ENCODE measurements at places on chromosomes 3 and 15. TPM values are rescaled to one million over a fixed set of nuclear protein-coding genes. Genes with fewer than 3 reads are reported as not detected.

The GOLGA6L9 gene
- total RNA-seq, result 6.1 TPM

The DCBLD2 gene
- total RNA-seq, result 31.1 TPM

The CX3CR1 gene
- total RNA-seq, result 42.1 TPM

The SLC24A5 gene
- 2.3 TPM for total RNA-seq

The CXCR6 gene
- 0.30 TPM for total RNA-seq

The ITIH3 gene
- total RNA-seq, result 2.0 TPM

The PCSK6 gene
- total RNA-seq, result 14.3 TPM

The RMDN3 gene
- total RNA-seq, result 18.1 TPM

- no peak overlapping the region for H3K4me3 ChIP-seq
- DNase-seq, result no peak
- H3K27ac ChIP-seq, result no peak overlapping the region
- H3K36me3 ChIP-seq, result no peaks in the 10 kb centered on the region
- H3K27me3 ChIP-seq, result no peaks in the 10 kb centered on the region
These were observed 20.3 kb upstream of the LPP start for GRCh38 chr3:188133646-188134045.

GRCh38 chr3:41726891-41727290 is 235.0 kb downstream of the ULK4 start:
- DNase-seq, result no peak
- H3K27me3 ChIP-seq, result no peaks in the 10 kb centered on the region
- no peaks in the 10 kb centered on the region for H3K4me1 ChIP-seq
- no peak overlapping the region for H3K4me3 ChIP-seq
- H3K36me3 ChIP-seq, result no peaks in the 10 kb centered on the region

DNA sequence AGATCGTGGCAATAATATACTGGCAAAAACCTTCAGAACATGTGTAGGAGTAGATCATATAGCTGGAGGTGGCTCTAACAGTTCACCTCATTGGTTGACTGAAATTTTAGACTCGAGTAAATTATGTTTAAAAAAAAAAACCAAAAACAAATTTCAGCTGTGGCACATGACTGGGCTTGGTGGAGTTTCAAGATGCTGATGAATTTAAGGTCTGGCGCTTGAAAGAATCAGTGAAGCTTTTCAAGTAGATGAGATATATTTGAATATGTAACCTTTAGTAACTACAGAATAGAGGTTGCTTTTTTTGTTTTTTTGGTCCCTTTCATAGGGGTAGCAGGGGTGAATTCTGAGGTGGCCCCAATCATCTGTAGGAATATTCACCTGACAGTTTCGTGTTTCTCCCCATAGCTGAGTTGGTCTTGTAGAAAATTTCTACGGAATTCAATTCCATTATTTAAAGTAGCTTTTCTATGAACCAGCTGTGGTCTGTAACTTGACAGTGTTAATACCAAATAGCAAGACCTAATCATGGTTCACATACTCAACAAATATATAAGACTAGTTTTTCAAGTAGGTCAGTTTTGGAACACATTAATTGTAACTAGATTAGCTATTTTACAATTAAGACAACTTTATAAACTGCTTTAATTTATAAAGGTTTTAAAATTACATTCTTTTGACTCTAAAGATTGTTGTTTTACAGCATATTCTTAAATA is 65.6 kb downstream of the MAP4 start:
- H3K4me3 ChIP-seq, result no peak overlapping the region
- no peaks in the 10 kb centered on the region for H3K36me3 ChIP-seq
- no peak for DNase-seq
- no peaks in the 10 kb centered on the region for H3K4me1 ChIP-seq

DNA sequence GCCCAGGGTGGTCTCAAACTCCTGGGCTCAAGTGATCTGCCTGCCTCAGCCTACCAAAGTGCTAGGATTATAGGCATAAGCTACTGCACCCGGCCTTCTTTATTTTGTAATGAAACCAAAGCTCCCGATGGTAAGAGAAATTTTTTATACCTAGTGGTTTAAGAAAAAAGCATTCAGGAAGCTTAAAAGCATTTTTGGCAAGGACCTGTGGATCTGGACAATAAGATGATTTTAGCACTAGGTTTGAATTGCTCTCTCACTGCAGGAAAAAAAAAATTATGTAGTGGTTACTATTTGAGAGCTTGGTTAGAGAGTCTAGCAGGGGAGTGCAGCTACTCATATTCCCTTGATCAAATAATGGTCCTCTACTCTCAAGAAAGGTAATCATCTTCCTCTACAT is 64.9 kb upstream of the PIK3R4 start:
- H3K36me3 ChIP-seq, result no peaks in the 10 kb centered on the region
- no peak for DNase-seq
- H3K4me3 ChIP-seq, result no peak overlapping the region
- no peaks in the 10 kb centered on the region for H3K27me3 ChIP-seq

DNA sequence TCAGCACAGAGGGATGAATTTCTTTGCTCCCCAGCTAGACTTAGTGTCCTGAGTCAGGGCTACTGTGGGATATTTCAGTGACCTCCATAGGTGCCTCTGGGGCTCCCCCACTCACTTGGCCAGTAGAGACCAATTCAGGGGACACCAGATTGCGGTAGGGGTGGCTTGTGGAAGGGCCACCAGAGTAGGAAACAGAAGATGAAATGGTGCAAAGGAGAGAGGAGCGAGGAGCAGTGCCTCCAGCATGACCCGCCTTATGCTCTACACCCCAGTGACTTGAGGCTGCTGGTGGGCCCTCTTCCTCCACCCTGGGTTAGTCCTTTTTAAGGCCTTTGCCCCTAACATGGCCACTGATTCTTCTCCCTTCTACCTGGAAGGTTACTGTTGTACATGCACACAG is 2.5 kb downstream of the AEN start:
- peaks cover 15% of the 10 kb centered on the region for H3K36me3 ChIP-seq
- H3K4me1 ChIP-seq, result peaks cover 23% of the 10 kb centered on the region
- no peaks in the 10 kb centered on the region for H3K27me3 ChIP-seq
- H3K27ac ChIP-seq, result no peak overlapping the region
- DNase-seq, result no peak

Measured in spinal cord (tissue), 10 donors.